Left hindlimb (tissue), 1 donor: ENCODE measurements at places on chromosomes 16 and 17.
A peak's percentile ranks its signal among the peaks of the same experiment; 100 is the strongest.

DNA sequence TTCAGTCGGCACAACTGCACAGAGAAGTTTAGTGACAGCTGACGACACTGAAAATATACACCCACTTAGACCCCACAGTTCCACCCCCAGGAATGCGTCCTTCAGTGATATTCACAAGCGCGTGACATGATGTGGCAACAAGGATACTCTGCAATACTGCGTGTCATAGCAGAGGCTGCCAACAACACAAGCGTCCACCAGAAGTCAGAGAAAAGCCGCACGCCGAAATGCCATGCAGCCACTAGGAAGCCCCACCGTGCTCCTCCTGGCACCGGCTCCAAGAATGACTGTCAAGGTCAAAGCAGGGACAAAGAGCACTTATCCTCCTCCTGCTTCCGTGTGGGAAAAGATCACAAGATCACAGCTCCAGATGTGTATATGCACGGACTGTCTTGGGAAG, 3.5 kb downstream of the ATP2A3 start:
- DNase-seq, result no peak

DNA sequence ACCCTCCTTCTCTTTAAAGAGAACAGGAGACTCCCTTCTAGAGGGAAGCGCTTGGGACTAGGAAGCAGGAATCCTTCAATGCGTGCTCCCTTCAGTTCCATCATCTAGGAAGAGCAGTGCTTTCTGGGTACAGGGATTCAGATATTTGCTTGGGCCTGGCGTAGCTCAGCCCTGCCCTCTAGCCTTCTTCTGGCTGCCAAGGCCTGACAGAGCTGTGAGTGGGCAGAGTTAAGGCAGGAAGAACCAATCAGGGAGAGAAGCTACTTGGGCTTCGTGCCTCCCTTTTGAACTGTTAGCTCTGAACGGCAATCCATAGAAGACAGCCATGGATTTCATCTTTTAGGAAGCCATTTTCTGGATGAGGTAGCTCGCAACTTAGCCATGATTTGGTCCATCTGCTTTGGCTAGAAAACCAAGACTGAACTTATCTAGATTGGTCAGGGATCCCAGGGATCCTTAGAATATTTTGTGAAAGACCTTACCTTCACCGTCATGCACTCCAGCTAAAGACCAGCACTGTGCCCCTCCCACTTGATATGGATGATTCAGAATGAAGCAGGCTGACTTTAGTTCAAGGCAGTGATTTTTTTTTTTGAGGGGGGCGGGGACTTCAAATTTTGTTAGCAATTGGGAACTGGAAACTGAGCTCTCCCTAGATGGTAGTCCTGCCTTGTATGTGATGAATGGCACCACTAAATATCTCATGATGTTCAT, 2.5 kb upstream of the CORO6 start:
- DNase-seq, result no peak

- DNase-seq, result no peak
These were observed 70.6 kb downstream of the CYB5B start for GRCh38 chr16:69494991-69495392.

- no peak for DNase-seq
These were observed 448 bp downstream of the STAT5B start for GRCh38 chr17:42275527-42276358.

DNA sequence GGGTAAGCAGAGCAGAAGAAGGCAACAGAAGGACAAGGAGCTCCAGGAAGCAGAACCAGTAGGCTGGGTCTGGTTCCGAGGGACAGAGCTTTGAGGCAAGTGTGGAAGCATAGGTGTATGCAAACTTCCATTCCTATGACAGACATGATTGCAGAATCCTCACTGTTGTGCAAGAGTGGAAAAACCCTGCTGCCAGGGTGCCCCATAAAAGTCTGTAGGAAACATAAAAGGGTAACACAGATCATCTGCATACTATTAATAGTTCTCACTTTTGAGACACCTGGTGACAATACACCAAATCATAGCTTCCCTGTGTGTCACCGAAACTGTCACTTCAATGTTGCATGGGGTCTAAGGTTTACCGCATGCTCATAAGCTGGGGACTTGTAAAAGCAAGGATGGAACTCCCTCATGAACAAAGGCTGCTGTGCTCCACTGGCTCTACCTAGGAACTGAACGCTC, 39.7 kb downstream of the ARHGAP17 start:
- no peak for DNase-seq

- peak; percentile 71 for DNase-seq
These were observed 926 bp downstream of the MYH10 start for GRCh38 chr17:8629371-8630226.

DNA sequence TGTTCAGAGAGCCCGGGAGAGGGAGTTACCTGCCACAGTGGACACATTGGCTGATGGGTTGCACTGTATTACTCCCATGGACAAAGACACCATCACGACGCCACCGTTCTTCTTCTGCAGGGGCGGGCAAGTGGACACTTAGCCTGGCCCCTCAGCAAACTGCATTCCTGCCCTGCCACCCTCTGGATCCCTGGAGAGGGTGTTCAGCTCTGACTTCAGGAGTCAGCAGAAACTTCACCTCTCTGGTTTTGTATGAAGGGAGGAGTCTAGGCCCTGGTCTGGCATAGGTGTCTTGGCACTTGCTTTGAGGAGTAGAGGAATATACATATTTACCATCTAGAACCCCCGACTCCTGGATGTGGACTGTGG, 9.3 kb downstream of the DPEP2 start:
- DNase-seq, result peak; percentile 19

DNA sequence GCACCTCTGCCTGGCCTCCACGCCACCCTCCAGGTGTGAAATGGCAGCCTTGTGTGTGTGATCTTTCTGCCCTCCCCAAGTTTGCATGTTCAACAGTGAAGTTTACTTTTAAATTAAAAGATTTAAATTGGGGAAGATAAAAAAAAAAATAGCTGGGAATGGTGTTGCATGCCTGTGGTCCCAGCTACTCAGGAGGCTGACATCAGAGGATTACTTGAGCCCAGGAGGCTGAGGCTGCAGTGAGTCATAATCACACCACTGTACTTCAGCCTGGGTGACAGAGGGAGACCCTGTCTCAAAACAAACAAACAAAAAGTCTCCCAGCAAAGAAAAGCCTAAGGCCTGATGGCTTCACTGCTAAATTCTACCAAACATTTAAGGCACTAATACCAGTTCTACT, 35.4 kb upstream of the RNF43 start:
- DNase-seq, result no peak

DNA sequence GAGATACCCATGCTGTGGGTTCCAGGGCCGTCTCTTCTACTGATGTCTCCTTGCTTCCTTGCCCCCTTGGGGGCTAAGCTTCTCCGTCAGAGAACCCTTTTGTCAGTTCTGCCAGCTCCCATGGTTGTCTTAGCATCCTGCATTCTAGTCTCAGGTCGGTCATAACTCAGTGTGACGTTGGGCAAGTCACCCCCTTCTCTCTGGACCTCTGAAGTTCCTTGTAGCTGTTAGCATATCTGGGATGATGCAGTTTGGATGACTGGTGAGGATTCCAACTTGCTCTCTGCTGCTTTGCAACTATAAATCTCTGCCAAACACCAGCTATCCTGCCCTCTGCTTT, 8.9 kb upstream of the MYL4 start:
- DNase-seq, result no peak

- DNase-seq, result no peak
These were observed 32.8 kb downstream of the DNAH2 start for GRCh38 chr17:7750321-7750821.

GRCh38 chr16:13291591-13292333, 390.4 kb downstream of the SHISA9 start:
- DNase-seq, result no peak

GRCh38 chr16:62853887-62854286, 817.6 kb upstream of the CDH8 start:
- DNase-seq, result no peak

DNA sequence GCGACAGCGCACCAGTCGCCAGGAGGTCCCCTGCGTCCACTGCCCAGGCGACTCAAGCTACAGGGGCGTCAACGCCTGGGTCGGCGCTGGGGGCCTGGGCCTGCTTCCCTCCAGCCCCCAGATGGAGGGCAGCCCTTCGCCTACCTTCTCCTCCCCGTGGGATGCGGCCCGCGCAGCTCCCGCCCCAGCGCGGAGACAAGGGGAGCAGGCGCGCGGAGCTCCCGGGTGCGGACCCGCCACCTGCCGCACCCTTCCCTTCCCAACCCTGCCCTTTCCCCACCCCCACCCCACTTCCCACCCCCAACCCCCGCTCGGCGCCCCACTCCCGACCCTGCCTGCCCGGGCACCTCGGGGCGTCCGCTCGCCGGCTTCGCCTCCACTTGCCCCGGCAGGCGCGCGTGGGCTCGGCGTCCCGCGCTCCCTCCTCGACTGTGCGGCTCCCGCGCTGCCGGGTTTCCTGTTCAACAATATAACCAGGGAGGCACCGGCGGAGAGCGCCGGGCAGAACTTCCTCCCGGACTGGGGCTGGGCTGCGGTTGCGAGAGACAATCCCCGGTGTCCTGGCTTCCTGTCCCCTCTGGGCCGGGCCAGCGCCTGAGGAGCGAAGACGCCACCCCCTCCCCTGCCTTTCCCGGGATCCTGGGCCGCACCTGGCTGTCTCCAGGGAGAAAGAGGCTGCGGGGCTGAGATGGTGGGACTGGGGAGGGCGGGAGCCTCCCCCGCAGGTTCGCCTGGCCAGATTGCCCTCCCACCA, at the start of gene ARHGAP27:
Gene ARHGAP27, minus strand, starts transcription at position 466 of the 754 bp plus-strand sequence. CDS start 2,591 bp downstream, outside the sequence.
- DNase-seq, result no peak

DNA sequence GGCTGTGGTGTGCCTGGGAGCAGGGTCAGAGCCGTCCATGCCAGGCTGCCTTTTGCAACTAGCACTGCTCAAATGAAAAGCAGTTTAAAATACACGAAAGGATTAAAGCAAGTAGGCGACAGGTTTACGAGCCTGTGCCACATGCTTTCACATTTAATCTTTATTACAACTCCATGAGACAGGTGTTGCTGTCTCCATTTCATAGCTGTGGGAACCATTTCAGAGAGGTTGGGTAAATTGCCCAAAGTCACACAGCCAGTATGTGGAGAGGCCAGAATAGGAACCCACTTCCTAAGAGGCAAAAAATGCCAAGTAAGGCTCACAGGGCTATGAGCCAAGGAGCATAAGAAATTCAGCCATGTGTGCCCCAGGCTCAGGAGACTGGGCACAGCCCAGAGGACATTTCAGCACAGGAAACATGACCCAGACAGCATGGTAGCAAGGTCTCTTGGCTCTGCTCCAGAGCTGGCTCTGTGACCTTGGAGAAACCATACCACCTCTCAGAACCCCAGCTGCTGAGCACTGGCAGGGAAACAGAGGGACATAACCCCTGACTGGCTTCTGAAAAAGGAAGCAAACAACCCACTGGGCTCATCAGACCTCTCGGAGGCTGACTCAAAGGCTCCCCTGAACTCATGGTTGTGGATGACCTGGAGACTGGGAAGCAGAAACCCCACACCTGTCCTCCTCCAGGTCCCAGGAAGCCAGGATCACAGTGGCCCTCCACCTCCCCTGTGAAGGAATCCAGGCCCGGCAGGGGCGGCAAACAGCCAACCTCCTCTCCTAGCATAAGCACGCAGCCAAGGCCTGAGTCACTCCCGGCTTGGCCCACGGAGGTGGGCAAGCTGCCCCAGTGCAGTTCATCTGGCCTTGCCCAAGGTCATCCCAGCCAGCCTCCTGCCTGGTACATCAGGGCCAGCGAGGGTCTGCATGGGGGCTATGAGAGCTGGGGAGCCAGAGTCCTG, 40.3 kb upstream of the MRPS23 start:
- DNase-seq, result peak; percentile 66

GRCh38 chr16:65069065-65069464, 52.8 kb downstream of the CDH11 start:
- no peak for DNase-seq

- no peak for DNase-seq
These were observed 18.0 kb downstream of the XPO6 start for GRCh38 chr16:28193530-28194423.

DNA sequence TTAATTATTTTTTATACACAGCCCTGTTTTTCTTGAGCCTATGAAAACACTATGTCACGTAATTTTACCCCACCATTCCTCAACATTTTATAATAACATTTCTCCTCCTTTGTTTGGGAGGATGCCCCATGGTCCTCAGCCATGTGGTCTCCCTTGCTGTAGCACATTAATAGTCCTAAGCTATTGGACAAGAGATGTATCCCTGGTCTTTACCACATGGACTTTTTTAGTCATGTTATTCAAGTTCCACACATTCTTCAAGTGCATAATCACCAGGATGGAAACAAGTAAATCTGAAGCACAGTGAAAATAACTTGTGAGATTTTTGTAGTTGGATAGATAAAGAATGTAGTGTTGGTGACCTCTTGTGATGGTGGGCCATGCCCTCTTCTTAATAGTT, 2.0 kb upstream of the KRTAP2-3 start:
- DNase-seq, result no peak

- no peak for DNase-seq
These were observed 96.9 kb downstream of the RAB11FIP4 start for GRCh38 chr17:31488264-31488981.

DNA sequence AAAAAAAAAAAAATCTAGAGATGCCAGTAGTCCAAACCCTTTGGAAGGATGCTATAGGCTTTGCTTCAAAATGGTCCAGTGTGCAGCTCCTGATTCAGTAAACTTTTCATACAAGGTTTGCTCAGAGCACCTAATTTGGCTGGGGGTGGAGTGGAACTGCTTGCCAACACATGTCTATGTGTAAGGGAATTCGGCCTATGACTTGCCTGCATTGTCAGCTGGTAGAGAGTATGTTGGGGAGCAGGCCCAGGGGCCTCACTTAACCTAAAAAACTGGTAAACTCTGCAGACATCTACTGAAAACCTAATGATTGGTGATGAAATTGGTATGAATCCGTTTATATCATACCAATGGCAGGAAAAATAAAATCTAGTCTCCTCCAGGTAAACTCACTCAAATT, 1.5 kb upstream of the MFSD6L start:
- DNase-seq, result no peak

- DNase-seq, result no peak
These were observed 2329.0 kb downstream of the TP53TG3F start for GRCh38 chr16:35788381-35788780.

GRCh38 chr16:53566552-53567245, 63.7 kb upstream of the AKTIP start:
- DNase-seq, result no peak

DNA sequence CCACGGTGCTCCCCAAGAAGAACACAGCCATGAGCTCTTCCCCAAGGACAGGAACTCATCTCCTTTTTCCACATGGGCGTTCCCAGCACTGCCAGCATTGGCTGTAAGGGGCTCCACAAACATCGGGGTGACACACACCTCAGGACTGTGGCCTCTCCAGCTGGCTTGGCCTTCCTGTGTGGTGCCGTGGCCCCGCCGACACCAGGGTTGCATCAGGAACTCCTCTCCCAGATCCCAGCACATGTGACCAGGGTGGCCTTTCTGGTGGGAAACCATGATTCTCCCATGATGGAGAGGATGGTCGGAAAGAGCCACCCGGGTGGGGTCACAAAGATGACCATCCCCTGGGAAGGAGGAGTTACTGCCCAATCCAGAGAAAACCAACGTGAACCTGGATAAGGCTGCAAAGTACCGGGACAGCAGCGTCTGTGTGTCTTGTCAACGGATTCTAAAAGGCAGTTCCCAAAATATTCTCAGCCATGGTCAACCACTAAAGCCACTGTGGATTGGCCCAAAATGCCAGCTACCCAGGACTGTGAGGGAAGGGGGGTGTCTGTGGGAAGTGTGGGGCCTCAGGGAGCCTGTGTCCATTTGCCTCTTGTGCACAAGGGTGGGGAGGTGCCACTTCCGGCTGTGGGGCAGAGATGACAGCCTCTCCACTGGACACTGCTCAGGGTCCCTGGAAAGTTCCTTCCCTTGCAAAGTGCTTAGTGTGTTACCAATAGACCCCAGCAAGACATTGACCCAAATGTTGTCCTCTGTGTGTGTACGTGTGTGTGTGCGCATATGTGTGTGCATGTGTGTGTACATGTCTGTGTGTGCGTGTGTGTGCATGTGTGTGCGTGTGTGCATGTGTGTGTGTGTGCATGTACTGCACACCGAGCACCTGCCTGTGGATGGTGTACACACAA, 78.0 kb upstream of the CBX4 start:
- peak; percentile 44 for DNase-seq
